ENCODE measurements at places on chromosomes 13 and 19. TPM values are rescaled to one million over a fixed set of nuclear protein-coding genes. Genes with fewer than 3 reads are reported as not detected.

- no peak for DNase-seq
These were observed 280.0 kb downstream of the LHFPL6 start for GRCh38 chr13:39322836-39323585.

DNA sequence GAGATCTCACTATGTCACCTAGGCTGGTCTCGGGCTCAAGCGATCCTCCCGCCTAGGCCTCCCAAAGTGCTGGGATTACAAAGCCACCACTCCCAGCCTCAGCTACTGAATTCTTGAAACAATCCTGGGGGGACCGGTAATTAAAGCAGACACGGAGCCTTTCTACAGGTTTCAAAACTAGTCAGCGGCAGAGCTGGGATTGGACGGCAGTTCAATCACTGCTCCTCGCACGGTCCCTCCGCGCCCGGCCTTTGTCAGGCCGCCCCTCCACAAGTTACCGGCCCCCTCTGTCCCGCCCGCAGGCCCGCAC lies 229 bp downstream of the BORCS8 start:
- no peak for DNase-seq

DNA sequence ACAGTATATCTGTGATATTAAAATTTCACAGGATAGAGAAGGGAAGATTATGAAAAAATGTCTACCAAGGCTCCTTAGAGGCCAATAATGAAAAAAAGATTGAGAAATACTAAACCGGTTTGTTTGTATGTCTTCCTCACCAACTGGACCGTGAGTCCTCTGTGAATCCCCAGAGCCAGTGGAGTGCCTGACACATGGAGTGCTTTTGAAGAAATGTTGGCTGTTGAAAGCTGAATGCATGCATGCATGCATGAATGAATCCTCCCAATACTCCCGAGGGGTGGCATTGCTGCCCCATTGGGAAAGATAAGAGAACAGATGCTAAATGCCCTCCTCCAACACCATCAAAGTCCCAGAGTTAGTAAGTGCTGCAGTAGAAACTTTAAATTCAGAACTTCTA lies 152.7 kb upstream of the SERP2 start:
- DNase-seq: no peak

PCDH9 gene
- 7.2 TPM for total RNA-seq

Measured in MCF 10A (cell line).